ENCODE measurements at places on chromosomes 12 and 14.

DNA sequence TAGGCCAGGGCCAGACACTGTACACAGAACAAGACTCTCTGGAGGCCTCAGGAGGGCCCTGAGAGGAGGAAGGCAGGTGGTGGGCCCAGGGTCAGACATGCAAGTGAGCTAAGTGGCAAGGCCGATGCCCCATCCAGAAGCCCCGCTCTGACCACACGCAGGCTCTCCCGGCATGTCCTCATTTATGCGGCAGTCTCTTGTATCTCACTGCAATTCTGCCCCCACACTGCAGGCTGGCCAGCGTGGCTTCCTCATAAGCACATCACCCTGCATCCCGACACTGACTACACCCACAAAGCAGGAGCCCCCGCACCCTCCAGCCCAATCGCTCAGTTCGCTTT, 17.5 kb downstream of the SSH1 start:
- no peak for DNase-seq

GRCh38 chr12:68281322-68282077, 28.1 kb upstream of the IL22 start:
- DNase-seq, result no peak

DNA sequence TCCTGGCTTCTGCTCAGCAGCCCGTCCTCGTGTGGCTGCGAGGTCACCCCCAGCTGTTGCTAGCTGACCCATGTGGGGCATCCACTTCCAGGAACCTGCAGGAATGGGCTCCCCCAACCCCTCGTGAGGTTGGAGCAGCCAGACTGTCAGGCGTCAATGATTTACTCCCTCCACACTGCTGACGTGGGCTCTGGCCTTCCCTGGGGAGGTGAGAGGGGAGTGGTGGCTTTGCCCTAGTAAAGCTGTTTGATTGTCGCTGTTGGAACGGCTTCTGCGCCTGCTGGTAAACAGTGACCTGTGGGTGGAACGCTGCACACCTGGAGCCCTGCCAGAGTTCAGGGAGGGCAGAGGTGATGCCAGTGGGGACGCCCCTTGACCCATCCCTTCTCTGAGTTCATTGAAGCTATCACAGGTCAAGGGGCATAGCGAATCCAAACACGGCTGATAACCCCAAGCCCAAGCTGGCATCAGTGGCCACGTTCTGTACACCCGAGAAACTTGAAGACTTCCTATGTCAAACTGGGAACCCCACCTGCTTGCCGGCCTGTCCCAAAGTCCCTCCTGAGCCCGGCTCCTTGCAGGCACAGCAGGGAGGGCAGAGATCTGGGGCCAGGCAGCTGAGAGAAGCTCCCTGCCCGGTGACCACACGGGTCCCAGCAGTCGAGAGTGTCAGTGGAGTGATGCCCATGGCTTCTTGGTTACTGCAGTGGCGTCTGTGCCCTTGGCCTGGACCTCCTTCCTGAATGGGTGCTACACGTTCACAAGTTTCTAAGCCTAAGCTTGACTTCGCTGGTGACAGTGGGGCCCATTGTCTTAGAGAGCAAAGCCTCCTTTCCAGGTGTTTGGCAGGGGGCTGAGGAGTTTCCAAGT, 2.7 kb downstream of the ASPG start:
- no peak for DNase-seq

- DNase-seq, result no peak
Measured at GRCh38 chr14:96673706-96674105, 123.5 kb upstream of the VRK1 start.

Measured in central memory CD8-positive, alpha-beta T cell (primary cell).